ENCODE measurements at places on chromosomes 6 and 20.

DNA sequence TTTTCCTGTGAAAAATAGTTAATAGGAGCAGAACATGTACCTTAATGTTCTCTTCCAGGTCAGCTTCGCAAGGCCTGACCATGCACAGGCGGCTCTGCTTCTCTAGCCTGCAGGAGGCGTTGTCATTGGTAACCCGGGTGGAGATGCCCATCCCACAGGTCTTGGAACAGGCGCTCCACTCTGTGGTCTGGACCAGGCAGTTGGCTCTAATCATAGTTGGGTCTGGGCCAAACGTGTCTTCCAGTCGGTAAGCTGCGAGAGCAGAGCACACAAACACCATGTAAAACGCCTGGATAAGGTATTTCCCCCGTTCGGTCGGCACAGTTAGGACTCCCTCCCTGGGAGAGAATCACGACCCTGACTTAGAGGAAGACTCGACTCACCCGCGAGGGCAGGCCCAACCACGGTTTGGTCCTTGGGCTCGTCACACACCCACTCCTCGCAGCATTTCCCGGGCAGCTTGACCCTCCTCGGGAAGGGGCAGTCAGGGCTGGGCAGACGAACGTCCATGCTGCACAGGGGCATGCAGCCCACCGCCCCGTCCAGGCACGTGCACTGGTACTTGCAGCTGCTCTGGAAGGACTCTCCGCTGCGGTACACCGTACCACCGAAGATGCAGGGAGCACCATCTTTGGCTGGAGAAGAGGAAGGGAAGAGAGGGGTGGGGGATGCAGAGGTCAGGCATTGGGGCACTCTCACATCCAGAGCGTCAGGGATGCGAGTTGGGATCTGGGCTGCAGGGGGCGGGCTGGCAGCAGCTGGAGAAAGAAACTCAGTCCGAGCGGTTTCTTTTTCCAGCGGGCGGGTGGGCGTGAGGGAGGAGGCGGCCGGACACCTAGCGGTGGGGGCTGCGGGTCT, 1.0 kb downstream of the CCN2 start:
- no peak for DNase-seq

DNA sequence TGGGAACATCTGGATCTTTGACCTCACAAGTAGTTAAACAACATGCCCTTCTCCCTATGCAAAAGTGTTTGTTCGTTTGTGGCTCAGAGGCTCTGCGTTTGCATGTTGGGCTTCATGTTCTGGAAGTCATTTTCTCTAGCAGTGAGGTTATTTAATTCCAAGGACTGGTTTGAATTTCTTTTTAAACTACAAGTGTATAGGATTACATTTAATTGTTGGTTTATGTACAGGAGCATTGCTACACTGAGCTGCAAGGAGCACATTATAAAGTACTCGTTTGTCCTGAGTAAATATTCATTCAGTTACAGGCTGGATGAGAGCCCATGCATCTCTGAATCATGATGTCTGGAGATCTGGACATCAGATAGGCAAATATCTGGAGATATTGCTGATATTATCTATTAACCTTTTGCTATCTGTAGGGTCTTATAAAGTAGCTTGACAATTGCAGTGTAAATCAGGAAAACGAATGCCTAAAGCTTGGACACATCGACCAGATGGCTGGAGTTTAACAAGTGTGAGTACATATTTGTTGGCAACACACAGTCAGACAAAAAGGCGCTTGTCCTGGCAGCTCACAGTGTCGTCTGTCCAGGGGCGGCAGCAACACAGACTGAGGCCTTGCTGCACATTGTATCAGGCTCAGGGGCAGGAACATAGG, 84.6 kb downstream of the PDE7B start:
- no peak for DNase-seq

DNA sequence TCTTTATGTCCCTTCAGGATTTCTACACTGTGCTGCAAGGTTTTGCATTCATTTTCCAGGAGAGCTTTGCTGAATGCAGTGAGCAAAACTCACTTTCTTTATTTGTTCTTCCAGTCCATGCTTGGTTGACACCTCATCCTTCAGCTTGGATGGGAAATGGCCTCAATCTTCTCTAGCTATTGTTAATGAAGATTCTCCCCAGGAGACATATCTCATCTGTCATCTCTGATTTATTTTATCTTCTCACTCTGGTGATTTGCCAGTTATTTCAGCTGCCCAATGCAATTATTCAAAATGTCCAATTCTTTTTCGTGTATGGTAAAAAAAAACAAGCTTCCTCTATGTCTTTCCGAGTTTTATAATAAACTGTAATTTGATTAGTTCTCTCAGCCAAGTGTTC, 77.9 kb upstream of the PAK5 start:
- DNase-seq: no peak

DNA sequence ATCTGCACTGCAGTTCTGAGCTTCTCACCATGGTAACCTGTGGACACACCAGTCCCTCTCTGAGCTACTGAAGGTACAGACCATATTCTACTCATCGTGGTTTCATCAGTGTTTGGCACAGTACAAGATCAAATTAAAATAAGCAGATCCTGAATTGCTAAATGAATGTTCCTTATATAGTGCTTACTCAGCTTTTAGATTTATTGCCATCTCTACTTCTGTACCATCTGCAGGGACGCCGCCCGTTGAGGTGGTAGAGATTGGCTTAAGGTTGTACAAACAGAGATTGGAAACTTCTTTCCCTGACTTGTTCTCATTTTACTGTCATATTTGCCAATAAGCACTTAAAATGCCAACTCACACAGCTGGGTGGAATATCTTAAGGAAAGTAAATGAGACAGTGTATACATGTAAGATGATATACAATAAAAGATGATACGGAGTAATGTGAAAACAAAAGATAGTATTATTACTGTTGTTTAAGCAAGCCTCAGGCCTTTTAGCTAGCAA, 223.4 kb upstream of the FOXQ1 start:
- DNase-seq: no peak

- no peak for DNase-seq
Measured at GRCh38 chr6:117395164-117395563, 30.6 kb downstream of the ROS1 start.

GRCh38 chr6:100309174-100309573, 155.5 kb downstream of the SIM1 start:
- no peak for DNase-seq

- DNase-seq: no peak
Measured at GRCh38 chr6:13427801-13428582, 59.4 kb downstream of the GFOD1 start.

DNA sequence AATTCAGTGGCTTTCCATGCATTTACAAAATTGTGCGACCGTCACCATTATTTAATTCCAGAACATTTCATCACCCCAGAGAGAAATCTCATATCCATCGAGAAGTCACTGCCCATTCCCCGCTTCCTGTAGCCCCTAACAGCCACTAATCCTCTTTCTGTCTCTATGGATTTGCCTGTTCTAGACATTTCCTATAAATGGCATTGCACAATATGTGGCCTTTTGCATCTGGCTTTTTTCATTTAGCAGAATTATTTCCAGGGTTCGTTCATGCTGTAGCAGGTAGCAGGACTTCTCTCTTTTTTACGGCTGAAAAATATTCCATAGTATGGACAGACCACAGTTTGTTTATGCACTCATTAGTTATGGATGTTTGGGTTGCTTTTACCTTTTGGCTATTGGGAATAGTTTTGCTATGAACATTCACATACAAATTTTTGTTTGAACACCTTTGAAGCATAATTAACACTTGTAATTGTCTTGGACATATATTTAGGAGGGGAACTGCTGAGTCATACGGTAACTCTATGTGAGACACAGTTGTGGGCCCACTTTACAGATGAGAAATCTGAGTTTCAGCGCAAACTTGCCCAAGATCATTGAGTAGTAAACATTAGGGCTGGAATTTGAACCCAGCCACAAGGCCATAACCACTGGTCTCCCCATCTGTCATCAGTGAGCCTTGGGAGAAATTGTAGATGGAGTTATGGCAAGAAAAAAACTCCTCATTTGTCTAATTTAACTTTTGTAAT, 126.9 kb downstream of the BMP7 start:
- DNase-seq: no peak

DNA sequence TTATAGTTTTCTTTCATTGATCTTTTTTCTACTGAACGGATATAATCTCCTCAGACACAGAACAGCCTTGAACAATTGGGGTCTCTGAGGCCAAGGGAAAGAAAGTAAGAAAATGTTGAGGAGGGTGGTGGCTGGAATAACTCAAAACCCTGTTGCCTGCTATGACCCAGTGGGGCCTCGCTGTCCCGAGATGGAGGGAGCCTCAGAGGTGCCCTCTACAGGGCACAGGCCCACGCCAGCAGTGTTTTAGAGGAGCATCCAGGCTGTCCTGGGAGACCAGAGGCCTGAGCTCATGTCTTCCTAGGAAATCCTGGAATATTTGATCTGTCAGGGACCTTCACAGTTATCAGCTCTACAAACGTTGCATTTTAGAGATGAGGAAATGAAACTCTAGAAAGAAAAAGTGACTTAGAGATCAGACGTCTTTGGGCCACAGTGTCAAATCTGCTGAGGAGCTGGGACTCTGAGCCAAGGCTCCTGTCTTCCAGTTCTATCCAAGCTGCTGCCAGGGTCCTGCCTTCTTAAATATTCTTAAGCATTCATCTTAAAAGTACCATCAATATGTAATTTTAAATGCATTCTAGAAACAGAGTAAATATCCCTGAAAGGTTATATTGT, 26.3 kb downstream of the ALDH5A1 start:
- DNase-seq: no peak

DNA sequence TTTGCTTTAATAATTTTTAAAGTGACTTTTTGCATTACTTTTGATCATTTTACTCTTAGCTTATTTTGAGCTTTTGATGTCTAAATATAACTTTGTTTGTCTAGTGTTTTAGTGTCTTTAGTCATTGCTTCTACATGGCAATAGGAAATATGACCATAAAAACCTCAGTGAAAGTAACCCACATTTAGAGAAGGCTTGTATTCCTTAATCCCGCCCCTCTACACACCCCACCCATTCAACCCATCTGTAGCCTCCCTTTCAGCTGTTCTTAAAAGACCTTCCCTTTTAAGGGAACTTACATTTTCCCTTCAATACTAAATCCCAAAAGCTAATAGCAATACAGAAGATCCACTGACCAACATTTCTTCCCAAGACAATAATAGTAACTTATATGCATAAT, 225.4 kb downstream of the LAMA2 start:
- DNase-seq: no peak

DNA sequence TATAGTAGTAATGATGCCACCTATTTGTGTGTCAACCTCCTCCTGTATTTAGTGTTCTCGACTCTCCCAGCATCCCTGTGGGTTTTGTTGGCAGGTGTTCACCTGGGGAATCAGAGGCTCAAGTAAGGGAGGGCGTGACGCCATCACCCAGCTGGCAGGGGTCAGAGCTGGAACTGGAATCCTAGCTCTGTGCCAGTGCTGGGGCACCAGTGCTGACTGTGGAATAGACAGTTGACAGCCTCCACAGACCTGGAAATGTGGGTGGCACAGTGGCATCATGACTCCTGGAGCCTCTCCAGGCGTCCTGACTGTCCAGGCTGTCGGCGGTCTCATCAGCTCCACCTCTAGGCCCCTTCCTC, 102.8 kb downstream of the SYCP2 start:
- DNase-seq: no peak

DNA sequence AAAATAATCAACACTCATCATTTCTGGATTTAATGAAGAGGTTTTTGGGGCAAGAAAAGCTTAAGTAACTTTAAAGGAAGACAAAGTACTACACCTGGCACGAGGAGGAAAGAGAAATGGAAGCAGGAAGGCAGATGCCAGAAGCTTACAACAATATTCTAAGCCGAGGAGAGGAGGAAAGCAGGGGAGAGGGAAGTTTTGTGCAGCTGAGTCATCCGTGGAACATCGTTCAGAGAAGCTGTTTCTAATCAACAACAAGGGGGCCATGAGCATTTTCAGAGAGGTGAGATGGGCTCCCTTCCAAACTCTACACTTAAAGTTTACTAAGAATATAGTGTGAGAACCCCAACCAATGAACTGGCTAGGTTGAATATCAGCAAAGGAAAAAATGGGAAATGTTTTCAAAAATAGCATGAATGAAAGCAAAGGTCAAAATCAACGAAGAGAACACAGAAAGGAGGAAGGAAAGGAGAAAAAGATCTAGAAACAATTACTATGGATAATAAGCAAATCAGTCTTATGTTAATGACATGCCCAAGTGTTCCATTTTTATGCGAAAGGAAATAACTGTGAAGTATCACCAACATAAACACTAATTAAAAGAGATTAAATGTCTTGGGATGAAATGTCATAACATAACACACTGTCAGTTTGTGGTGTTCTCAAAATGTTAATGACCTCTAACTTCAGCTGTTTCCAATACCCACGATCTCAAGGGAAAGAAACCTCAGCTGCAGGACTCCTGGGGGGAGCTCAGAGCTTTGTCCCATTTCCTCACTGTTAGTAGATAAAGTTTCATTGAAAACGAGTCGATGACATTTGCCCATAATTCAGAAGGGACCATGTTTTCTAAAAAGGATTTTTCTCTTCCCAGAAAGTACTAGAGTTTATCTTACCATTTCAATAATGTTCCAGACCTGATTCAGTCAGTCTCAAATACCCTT, 203.4 kb upstream of the STXBP5 start:
- no peak for DNase-seq

GRCh38 chr6:157096522-157096921, 226.8 kb downstream of the TMEM242 start:
- no peak for DNase-seq
